Naive thymus-derived CD8-positive, alpha-beta T cell (primary cell): ENCODE measurements at places on chromosomes 3 and 15.

DNA sequence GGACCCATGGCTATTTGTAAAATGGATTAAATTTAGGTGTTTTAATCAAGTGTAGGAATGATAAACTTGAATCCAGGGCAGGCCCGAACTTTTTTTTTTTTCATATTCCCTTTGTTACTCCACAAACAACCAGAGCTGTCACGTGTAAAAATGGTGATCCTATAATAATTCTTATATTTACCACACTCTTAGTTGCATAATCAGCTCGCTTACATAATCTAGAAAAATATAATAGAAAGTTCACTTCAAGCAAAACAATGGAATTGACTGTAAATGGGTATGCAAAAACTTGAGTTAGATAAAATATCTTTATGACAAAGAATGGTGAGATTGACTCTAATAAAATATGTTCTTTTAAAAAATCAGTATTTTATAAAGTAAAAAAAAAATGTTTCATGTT, 2.1 kb upstream of the PAQR9 start:
- no peak for DNase-seq

- DNase-seq: no peak
These were observed 152.3 kb downstream of the ZBTB20 start for GRCh38 chr3:114994554-114995341.

- no peak for DNase-seq
These were observed 263 bp upstream of the UTS2B start for GRCh38 chr3:191330530-191331048.

DNA sequence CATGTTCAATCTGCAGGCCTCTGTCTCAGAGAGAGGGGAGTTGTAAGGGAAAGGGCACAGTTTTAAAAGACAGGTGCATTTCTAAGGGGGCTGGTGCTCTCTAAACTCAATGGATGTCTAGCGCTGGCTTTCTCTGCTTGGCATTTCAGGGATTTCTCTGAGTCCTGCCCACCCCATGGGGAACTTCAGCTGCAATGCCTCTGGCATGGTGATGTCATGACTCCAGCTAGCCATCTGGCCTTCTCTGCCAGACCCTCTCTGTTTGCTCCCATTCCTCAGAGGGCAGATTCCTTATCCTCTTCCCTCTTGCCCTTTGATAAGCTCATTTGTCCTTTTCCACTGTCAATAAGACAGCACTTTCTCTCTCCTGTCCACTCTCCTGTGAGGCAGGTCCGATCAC, 40.8 kb downstream of the RPLP1 start:
- DNase-seq: no peak

DNA sequence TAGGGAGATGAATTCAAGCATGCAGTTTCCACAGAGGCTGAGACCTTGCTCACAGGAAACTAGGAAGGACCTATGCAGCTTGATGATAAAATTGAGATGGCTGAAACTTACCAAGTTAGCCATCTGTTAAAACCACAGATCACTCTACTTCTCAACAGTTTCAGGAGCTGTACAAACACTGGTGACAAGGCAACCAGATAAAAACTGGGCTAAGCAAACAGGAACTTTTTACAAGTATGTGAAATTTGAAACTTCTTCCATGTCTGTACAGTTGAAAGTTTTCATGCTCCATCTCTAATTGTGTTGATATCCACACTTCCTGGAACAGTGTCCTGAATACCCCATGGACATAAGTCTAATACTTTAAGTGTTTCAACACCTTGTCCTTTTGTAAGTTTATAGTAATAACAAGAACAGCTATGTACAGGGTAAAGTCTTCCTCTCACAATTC, 78.2 kb downstream of the FAIM start:
- DNase-seq: no peak

GRCh38 chr3:151430821-151431484, 29.9 kb downstream of the IGSF10 start:
- DNase-seq: no peak

- DNase-seq: no peak
These were observed 6.6 kb downstream of the SPCS1 start for GRCh38 chr3:52712291-52713212.

DNA sequence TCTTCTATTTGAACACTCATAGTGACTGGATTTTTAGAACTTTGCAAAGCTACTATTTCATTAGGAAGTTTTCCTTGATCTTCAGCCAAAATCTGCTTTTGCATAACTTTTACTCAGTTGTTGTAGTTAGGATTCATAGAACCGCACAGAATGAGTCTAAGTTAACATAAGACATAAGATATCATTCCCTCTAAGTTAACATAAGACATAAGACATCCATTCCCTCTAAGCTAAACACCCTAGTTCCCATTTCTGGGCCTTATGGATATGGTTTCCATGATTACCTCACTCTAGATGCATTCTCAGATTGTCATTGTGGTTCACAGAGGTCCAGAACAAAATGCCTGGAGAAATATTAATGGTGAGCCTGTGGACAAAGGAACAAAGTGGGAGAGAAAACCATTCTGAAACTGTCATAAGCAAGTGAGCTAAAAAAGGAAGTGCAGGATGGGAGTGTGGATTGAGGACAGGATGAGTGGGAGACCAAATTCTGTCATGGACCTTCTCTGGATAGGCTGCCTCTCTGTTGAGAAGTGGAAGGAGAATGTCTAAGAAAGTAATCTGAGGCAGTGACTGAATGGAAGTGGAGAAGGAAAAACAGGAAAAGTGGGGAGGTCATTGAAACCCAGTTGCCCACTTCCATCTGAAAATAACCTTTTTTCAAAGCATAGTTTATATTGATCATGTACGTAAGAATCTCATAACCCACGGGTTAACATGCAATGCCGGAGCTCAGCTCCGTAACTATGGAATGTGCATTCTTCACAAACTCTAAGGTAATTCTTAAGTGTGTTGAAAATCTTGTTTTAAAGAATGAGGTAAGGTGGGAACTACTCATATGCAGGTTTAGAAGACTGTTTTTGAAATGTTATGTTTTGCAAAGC, 37.4 kb upstream of the SECISBP2L start:
- DNase-seq: no peak

- DNase-seq: no peak
These were observed 77.5 kb downstream of the PCCB start for GRCh38 chr3:136327671-136328070.

- no peak for DNase-seq
These were observed 216.3 kb upstream of the ARPP21 start for GRCh38 chr3:35422836-35423601.

GRCh38 chr15:46856839-46857502, 860.3 kb upstream of the SEMA6D start:
- no peak for DNase-seq

- no peak for DNase-seq
These were observed 96.2 kb downstream of the CORO2B start for GRCh38 chr15:68674975-68675374.

- DNase-seq: no peak
These were observed 31.1 kb downstream of the MAGEL2 start for GRCh38 chr15:23616536-23616935.

DNA sequence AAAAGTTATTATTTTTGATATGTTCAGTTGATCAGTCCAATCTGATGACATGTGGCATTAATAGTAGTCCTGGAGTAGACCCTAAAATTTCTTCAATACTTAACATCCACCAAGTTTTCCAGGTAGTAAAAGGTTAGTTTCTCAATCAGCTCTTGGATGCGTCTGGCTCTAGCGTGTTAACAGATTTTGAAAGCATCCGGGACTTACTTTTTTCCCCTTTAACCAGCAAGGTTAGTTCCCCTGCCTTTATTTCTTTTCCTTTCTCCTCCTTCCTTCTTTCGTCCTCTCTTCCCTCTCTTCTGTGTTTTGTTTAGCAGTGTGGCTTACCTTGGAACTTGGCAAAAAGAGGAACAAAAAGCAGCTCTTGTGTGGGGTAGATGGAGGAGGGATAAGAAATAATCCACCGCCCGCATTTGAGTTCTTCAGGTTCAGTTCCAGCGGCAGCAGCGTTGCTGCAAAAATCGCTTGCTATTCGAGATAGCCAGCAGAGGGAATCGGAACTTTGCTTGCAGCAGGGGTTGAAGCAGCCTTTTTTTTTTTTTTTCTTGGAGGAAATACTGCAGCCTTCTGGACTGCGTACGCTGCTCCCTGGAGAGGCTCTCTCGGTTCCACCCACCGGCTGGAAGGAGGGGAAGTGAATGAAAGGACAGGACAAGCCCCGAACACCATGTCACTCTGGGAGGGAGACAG, at the start of gene RBMS3:
TSS of gene RBMS3 (plus strand) at position 668 of the 690 bp plus-strand sequence.
- no peak for DNase-seq

DNA sequence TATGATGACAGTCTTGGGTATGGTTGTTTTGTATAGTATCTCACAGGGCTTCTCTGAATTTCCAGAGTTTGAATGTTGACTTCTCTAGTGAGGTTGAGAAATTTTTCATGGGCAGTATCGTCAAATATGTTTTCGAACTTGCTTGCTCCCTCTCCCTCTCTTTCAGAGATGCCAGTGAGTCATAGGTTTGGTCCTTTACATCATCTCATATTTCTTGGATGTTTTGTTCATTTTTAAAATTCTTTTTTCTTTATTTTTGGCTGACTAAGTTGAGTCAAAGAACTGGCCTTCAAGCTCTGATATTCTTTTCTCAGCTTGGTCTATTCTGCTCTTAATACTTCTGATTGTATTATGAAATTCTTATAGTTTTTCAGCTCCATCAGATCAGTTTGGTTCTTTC, 282.3 kb upstream of the NECTIN3 start:
- DNase-seq: no peak
